Myocyte (in vitro differentiated cells): ENCODE measurements at places on chromosomes 7 and 10. TPM values are rescaled to one million over a fixed set of nuclear protein-coding genes. Genes with fewer than 3 reads are reported as not detected.
A peak's percentile ranks its signal among the peaks of the same experiment; 100 is the strongest.

- no peak for DNase-seq
Measured at GRCh38 chr7:117017017-117017451, 63.7 kb downstream of the ST7 start.

GRCh38 chr7:2709553-2710285, 21.7 kb downstream of the AMZ1 start:
- DNase-seq, result peak; percentile 61

DNA sequence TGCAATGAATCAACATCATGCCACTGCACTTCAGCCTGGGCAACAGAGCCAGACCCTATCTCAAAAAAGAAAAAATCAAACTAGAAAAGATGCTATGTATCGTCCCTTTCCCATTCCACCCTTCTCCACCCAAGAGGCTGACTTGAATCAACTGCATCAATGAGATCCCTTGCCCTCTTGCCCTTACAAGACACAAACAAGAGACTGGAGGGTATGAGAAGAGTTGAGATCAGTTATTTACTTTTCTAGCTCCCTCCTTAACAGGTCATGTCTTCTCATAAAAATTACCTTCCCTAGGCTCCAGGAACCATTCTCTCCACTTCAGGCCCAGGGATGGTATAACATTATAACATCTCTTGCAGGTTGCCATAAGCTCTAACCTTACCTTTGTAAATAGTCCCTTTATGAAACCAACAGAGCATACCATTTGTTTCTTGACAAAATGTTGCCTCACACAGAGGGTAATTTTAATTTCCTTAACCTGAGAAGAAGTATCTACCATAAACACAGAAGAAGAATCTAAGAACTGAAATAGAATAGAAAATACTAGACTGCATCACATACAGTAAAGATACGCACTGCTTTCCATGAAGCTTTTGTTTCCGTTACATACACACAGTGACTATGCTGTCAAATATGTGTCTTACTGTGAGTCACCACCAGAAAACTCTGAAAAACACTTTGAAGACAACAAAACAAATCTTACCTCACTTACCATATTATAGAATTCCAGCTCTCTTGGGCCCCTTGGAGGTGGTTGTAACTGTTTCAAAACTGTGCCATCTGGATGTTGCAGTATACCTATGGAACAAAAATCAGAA, 30.5 kb downstream of the IPMK start:
- peak; percentile 33 for DNase-seq

DNA sequence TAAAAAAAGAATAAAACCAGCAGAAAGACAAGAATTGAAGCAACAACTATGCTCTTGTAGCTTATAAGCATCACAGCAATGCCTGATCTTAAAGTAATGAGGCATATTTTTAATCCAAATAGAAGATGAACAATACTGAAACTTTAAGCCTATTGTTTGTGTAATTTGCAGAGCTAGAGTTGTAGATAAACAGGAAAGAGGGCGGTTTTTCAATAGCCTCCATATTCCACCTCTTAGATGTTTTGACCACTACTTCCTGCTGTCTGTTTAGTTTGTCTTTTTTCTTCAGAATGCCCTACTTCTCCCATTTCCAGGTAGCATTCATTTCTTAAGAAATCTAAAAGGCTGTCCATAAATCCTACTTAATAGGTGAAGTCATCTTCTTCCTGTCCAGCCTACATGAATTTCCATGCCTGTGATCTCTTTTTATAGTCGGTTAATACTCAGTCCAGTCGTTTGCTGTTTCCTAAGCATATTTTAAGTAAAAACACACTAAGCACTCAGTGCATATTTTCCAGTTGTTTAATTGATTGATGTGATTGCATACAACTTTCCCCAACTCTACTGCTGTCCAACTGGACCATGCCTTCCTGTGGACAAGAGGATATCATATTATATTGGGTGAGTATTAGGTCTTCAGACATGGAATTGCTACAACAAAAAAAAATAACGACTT, 308.1 kb downstream of the TFEC start:
- DNase-seq, result no peak

DNA sequence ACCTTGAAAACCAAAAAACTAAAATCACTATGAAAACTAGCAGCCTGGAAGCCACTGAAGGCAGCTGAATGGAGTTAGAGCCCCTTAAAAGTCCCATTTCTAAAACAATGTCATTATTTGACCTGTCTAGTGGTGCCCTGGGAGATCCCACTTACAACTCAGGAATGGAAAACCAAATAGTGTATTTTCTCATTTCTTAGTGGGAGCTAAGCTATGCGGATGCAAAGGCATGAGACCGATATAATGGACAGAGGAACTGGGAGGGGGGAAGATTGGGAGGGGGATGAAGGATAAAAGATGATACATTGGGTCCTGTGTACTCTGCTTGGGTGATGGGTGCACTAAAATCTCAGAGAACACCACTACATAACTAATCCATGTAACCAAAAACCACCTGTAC, 9.8 kb upstream of the GIMAP2 start:
- DNase-seq, result no peak

DNA sequence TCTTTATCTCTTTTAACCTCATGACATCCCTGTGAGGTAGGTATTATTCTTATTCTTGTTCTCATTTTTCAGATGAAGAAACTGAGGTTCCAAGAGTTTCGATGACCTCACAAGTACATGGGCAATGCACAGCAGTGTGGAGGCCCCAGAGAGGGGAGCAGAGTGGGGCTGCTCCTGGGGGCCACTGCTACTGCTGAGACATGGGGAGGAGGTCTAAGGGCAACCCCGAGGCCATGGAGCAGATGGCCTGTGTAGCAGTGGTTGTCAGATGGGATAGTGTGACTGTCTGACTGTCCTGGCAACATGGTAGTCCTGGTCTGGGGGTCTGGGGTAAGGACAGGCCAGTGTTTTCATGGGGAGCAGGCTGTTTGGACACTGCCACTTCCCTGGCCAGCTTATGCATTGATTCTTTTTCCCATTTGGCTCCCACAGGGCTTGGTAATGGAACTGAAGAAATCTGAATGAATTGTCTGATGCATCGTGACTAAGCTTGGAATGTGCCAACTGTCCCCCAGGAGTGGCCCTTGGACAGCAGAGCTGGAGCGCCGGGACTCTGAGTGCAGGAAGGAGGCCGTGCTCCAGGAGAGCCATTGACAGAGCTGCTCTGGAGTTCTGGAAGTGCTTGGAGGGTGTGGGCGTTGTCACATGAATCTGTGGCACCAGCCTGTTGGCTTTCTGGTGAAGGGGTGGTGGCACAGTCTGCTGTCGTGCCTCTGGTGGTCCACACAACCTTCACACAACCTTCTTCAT, 40.9 kb downstream of the ADRA2A start:
- DNase-seq, result no peak

DNA sequence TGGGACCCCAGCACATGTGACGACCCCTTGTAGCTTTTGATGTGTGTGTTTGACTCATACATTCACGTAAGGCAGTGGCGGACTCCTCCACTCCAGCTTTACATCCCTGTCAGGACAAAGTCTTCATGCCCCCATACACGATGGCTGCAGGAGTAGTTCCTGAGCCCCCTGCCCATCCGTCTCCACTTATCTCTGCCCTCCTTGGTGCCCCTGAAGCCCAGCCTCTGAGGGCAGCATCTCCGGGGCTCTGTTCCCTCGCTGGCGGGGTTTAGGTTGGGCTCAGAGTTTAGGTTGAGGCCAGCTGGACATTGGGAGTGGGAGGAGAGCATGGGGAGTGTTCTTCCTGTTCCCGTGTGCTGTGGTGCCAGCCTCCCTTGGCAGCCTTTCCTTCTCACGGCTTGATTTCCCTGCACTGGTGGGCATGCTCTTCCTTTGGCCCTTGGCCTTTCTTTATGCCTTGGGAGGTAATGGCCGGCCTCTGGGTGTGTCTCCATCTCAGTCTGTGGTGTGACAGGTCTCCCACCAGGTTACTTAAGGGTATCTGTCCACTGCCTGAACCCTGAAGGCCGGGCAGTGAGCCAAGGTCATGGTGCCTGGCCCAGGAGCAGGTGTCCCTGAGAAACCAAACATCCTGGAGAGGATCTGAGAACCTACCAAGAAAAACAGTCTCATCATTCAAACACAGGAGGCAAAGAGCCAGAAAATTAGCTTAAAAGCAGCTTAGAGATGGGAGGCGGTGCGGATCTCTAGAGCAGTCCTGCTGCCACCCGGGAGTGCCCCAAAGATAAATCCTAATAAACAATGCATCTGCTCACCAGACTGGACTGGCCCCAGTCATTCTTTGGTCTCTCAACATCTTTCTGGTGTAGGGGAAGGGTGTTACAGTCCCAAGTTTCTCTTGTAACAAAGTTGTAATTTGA, 85.5 kb downstream of the GLRX3 start:
- DNase-seq, result no peak

GRCh38 chr10:99775850-99776249, 6.6 kb upstream of the ABCC2 start:
- peak; percentile 34 for DNase-seq

- no peak for DNase-seq
Measured at GRCh38 chr10:110742801-110743200, 98.7 kb downstream of the RBM20 start.

- peak; percentile 43 for DNase-seq
Measured at GRCh38 chr7:132977234-132977633, 104.7 kb downstream of the CHCHD3 start.

DNA sequence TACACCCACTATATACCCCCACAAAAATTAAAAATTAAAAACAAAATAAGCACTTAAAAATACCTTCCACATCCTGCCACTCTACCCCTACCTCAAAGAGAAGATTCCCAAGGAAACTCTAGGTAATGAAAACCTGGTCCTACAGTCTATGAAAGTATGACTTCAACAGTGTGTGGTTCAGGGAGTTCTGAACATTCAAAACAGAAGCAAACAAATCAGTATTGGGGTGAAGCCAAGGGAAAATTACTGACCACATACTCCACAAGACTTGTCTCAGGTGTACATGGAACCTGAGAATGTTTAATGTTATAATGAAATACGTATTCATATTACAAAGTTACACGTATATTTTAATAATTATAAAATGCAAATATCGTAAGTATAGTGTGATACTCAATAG, 20.3 kb upstream of the LIPM start:
- DNase-seq, result no peak

DGKB gene
- 3.7 and 4.1 TPM in 2 replicates for total RNA-seq

TMEM176B gene
- total RNA-seq, result not detected in 2 replicates

NOC3L gene
- 26.5 and 32.0 TPM in 2 replicates for total RNA-seq

OPN1SW gene
- total RNA-seq, result 2.8 and 3.4 TPM in 2 replicates

MRLN gene
- 227 and 432 TPM in 2 replicates for total RNA-seq
